ENCODE measurements at places on chromosomes 7 and 10.

GRCh38 chr10:12322583-12323131, 26.7 kb upstream of the CAMK1D start:
- no peak for DNase-seq

DNA sequence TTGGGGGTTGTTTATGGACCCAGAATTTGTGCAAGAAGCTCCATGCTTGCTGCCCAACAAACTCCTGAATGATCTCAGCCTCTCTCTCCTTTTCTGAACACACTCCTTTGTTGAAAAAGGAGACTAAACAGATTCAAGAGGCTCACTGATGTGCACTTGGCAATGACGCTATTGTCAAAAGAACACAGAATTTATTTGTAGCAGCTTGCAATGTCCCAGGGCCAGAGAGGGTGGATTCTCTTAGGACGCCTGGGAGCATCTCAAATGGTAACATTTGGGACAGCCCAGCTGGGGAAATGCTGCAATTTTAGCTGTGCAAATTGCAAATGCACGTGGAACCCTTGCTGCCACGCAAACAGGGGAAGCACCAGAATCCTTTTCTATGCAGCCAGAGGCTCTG, 79.9 kb downstream of the GPR26 start:
- no peak for DNase-seq

GRCh38 chr10:2980116-2980515, 87.2 kb upstream of the PFKP start:
- no peak for DNase-seq

DNA sequence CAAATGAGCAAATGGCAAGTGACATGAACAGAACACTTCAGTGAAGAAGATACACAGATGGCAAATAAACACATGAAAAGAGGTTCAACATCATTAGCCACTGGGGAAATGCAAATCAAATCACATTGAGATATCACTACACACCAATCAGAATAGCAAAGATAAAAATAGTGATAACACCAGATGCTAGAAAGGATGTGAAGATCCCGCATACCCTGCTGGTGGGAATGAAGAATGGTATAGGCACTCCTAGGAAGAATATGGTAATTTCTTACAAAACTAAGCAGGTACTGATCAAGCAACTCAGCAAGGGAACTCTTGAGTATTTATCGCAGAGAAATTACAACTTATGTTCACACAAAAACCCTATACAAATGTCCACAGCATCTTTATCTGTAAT, 11.2 kb downstream of the LAMB4 start:
- DNase-seq = no peak

GRCh38 chr10:122085423-122085911, 96.5 kb downstream of the TACC2 start:
- DNase-seq = no peak

- no peak for DNase-seq
These were observed 24.3 kb downstream of the SLC25A28 start for GRCh38 chr10:99595770-99596465.

DNA sequence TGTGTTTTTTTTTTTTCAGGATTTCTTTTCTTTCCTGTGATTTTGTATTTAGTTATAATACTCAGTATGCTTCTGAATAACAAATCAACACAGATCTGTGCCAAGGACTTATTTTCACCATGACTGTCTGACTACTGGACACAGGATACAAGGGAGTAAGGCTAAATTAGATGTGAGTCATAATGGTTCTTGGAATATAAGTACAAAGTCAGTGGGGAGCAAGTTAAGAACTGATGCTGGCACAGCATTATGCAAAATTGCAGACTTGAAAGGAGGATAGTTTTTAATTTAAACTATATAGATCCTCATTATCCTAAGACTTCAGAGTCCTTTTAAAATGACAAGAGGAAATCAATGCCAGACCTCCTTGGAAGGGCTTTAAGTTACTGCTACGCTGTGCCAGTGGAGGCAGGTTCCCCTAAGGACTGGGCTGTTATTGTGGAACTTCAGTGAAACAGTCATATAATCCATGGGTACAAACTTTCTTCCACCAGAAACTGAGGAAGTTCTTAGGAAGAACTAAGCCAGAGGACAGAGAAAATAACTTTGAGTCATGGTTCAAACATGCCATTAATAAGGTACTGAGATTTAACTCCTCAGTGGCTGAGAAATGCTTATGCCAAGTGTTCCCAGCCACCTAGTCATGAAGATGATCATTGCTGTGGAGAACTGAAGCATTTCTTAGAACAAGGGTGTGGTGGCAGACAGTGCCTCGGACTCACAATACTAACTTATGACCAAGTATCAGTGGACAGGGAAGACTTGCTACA, 531.2 kb downstream of the HTR7 start:
- DNase-seq = no peak

- DNase-seq = no peak
These were observed 25.6 kb downstream of the ADCYAP1R1 start for GRCh38 chr7:31077484-31078362.

DNA sequence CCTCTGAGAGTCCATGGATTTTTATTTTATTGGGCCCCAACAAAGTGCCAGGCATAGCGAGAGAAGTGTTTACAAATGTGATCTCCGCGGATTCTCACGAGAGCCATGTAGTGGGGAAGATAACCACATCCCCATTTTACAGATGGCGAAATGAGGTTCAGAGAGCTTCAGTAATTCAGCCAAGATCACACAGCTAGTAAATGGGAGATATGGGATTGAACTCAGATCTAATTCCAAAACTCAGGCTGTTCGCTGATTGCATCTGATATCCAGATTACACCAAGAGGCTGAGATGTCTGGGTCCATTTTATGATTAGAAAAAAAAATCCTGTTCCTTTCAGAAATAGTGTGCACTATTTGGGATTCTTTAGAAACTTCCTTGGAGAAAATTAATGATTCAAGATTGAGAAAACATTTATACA, 1.3 kb downstream of the FAS start:
- no peak for DNase-seq

DNA sequence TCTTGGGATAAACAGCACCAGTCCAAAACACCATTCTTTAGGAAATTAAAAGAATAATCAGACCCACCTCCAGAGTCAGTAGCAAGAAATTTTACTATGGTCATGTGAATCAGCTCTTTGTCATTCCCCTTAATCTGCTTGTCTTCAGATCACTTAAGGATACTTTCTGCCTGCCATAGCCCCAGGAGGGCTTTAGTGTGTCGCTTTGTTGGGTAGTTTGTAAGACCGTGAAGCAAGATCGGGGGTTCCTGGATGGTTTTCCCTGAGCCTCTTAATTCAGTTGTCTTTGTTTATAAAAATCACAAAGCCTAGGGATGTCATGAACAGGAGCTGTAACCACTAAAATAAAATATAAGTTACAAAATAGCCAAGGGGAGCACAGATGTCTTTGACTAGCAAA, 223.6 kb downstream of the RELN start:
- no peak for DNase-seq

- no peak for DNase-seq
These were observed 7.9 kb downstream of the PKD1L1 start for GRCh38 chr7:47940088-47941013.

GRCh38 chr10:79438699-79439085, 6.7 kb downstream of the ZCCHC24 start:
- DNase-seq = no peak

DNA sequence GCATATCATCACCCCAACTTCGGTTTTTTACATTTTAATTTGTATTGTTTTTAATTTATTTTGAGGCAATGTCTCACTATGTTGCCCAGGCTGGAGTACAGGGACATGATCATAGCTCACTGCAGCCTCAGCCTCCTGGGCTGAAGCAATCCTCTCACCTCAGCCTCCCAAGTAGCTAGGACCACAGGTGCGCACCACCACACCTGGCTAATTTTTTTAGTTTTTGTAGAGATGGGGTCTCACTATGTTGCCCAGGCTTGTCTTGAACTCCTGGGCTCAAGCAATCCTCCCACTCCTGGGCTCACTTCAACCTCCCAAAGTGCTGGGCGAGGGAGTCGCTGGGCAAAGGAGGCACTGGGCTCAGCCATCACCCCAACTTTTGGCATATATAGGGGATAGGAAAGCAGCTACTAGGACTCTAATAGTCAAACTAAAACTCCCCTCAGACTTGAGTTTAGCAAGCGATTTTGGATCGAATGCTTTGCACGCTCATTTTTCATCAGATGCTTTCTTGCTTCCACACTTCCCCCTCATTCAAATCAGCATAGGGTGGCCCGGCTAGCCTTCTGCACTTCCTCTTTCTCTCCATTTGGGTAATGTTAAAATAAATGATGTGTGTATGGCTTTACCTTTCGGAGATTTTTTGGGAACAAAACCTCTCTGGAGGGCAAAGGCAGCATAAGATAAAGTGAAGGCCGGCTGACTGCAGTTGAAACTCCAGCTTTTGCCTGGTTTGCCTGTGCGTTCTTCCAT, 20.8 kb upstream of the NMT2 start:
- DNase-seq = no peak

DNA sequence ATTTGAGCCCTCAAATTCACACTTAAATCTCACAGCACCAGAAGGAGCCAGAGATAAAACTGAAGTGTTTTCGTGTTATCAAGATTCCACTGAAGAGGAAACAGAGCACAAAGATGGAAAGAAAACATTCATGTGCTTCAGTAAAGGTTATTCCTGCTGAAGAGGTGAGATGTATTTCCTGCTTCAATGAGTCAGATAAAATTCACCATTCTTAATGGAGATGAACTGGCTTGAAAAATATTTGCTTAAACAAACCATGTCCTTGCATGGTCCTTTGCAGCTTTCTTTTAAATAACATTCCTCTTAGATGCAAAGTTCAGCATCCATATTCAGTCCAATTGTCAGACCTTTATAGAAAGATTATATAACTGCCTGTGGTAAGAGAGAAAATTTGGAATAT, 294.2 kb downstream of the IPMK start:
- no peak for DNase-seq

Measured in right forelimb (tissue), 1 donor.